ENCODE measurements at places on chromosomes 6 and 20. TPM values are rescaled to one million over a fixed set of nuclear protein-coding genes. Genes with fewer than 3 reads are reported as not detected.

- no peak for DNase-seq
Measured at GRCh38 chr6:48735846-48736245, 624.8 kb upstream of the PTCHD4 start.

DNA sequence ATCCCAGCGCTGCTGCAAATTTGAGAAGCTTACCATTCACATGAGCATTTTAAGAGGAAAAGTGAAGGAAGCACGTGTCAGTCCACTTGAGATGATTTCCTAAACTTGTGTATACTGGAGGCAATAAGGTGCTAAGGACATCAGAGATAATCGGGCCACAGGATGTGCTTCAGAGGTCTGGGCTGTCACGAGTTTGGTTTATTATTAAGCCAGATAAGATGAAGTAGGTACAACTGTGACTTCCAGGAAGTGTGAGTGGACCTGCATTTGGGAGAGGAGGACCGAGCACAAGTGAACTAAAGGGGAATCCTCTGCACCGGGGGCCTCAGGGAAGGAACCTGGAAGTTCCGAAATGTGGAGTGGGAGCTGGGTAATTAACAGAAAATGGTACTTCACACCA is 1.4 kb downstream of the SAMD5 start:
- no peak for DNase-seq

TMEM170B gene
- total RNA-seq = 1.2 TPM

DNA sequence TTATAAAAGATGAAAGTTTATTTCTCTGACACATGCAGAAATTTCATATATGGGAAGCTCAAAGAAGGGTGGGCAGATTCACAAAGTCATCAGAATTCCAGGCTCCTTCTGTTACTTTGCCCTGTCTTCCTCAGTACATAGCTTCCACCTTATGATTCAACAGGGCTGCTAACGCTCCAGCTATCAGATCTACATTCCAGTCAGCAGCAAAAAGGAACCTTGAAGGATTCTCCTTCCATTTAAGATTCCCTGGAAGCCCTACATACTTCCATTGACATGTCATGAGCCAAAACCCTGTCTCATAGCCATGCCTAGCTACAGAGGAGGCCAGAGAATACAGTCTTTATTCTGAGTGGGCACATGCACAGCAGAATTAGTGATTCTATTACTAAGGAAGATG is 103.3 kb downstream of the NCR2 start:
- DNase-seq = no peak

GRCh38 chr6:43240950-43241349 is 2.3 kb upstream of the TTBK1 start:
- no peak for DNase-seq

MOXD1 gene
- total RNA-seq = 207 TPM

GRCh38 chr20:23666189-23666588 is 22.6 kb downstream of the CST4 start:
- peak; percentile 37 for DNase-seq

GRCh38 chr6:119160911-119161310 is 82.4 kb upstream of the FAM184A start:
- no peak for DNase-seq

DNA sequence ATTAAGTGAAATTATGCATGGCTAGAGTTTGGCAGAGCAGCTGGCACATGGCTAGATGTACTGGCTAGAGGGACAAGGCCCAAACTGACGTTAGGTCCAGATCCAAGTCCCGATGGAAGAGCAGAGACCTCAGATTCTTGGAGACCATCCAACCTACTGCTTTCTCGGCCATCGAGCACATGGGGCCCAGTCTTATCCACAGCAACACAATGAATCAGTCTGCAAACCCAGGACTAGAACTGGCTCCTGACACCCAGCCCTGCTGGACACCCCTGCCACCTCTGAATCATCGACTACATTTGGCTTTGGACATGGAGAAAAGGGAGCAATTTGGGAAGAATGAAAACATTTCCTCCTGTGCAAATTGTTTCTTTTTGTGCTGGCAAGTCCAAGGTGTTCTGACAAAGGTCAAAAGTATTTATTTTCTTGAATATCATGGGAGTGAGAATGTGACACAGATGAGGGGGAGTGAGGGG is 23.9 kb upstream of the YWHAB start:
- DNase-seq = peak; percentile 93

GRCh38 chr20:37531856-37532255 is 4.2 kb upstream of the BLCAP start:
- no peak for DNase-seq

DNA sequence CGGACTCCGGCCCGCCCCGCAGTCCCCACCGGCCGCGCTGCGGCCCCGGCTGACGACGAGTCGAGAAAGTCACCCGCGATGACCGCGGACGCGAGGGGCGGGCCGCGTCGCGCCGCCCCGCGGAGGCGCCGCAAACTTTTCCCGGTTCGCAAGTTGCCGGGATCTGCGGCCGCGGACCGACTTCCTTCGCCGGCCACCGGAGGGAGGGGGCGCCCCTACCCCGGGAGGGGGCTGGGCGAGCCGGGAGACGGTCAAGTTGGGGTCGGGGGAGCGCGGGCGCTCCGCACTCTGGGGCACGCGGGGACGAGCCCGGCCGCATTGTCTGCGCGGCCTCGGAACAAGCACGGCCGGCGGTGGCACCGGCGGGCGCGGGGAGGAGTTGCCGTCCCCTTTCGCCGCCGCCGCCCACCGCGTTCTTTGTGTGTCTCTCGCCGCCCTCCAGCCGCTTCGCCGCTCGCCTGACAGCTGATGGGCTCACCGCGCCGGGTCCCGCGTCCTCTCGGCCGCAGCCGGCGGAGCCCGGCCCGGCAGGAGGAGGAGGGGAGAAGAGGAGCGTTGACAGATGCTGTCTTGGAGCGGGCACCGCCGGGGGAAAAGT is 131.6 kb downstream of the OGFRL1 start:
- DNase-seq = peak; percentile 56

- peak; percentile 89 for DNase-seq
Measured at GRCh38 chr6:136788069-136788902, 4.0 kb downstream of the MAP3K5 start.

APMAP gene
- total RNA-seq = 129 TPM

COX7A2 gene
- 839 TPM for total RNA-seq

RTF2 gene
- total RNA-seq = 131 TPM

- DNase-seq = no peak
Measured at GRCh38 chr6:46381579-46381978, 109.7 kb downstream of the RCAN2 start.

TRIM10 gene
- not detected for total RNA-seq

DNA sequence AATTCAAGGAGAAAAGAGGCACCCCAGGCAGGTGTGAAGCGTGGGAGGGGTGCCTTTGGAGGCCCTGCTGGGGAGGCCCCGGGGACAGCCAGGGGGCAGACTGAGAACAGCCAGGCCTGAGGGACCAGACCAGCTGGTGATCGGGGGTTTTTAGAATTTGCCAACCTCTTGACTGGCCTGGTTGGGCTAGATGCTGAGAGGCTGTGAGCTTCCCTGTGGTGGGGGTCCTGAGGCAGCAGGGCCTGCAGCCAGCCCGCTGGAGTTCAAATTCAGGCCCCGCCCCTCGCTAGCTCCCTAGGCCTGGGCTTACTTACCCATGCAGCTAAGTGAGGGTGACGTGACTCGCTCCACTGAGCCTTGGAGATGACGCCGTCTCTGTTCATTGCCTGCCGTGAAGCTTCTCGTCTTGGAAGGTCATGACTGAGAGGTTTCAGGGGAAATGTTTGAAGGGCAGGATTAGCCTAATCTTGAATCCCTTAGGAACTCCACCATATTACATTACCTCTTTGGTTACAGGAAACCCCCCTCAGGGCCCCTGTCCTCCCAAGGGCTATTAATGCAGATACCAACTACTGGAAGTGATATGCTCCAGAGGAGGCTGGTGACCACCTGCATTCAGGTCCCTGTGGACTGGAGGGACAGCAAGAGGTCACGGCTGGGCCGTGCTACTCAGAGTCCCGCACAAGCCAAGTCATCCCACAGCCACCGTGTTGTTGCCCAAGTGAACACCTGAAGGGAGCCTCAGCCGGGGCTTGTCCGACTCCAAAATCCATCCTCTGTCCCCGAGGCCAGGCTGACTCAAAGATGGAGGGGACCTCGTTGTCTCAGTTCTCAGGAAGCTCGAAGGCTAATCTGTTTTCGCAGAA is 73.9 kb upstream of the DUSP22 start:
- no peak for DNase-seq

TUBB2B gene
- total RNA-seq = 60.1 TPM
